Activated B cell treated with CpG ODN at 0.5 μM for 24 hours (primary cell): ENCODE measurements at places on chromosomes 3 and 15. TPM values are rescaled to one million over a fixed set of nuclear protein-coding genes. Genes with fewer than 3 reads are reported as not detected.

- no peaks in the 10 kb centered on the region for H3K36me3 ChIP-seq
- H3K4me3 ChIP-seq = no peak overlapping the region
- H3K27ac ChIP-seq = peak overlapping the region; percentile 46
- H3K4me1 ChIP-seq = peaks cover 19% of the 10 kb centered on the region
- H3K27me3 ChIP-seq = peaks cover 6% of the 10 kb centered on the region
Observed at GRCh38 chr3:13890377-13891016, 10.6 kb upstream of the WNT7A start.

- peaks cover 12% of the 10 kb centered on the region for H3K27me3 ChIP-seq
- DNase-seq = no peak
- no peak overlapping the region for H3K27ac ChIP-seq
- H3K36me3 ChIP-seq = no peaks in the 10 kb centered on the region
- H3K4me1 ChIP-seq = no peaks in the 10 kb centered on the region
- H3K4me3 ChIP-seq = no peak overlapping the region
Observed at GRCh38 chr3:196988241-196989029, 19.8 kb upstream of the PIGZ start.

The ZNF80 gene
- total RNA-seq = 0.53 and 0.66 TPM in 2 replicates

The SUMF1 gene
- 18.4 and 20.7 TPM in 2 replicates for total RNA-seq

The TMIE gene
- total RNA-seq = 0.39 and 0.44 TPM in 2 replicates

DNA sequence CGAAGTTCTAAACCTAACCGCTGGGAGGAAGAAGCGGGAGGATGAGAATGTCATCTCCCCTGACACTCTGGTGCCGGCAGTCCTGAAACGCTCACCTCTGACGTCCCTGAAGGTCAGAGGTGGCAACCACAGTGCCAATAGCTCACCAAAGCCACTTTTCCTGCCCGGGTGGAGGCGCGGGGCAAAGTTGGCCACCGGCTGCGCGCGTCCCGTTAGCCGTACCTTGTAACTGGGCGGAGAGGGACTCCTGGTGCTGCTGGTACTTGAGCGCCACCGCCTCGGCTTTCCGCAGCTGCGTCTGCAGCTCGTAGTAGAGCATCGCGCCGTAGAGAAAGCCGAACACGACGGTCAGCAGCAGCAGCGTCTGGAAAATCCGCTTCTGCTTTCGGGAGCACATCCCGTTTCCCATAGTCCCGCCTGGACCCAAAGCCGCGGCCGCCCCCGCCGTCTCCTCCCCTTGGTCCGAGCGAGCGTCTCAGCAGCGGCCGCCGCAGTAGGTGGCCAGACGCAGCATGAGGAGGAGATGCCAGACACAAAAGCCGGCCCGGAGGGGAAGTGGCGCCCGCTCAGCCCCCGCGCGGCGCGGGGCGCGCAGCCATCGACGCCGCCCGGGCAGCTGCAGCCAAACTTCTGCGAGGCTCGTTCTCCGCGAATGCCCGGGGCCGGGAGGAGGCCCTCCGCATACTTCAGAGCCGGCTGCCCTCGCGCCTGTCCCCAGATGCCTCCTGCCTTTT is 680 bp downstream of the GOLIM4 start:
- H3K4me3 ChIP-seq = peak overlapping the region; percentile 85
- peaks cover 8% of the 10 kb centered on the region for H3K36me3 ChIP-seq
- H3K27ac ChIP-seq = peak overlapping the region; percentile 83
- peaks cover 25% of the 10 kb centered on the region for H3K4me1 ChIP-seq
- H3K27me3 ChIP-seq = peaks cover 2% of the 10 kb centered on the region

The KLHDC8B gene
- 1.1 and 1.2 TPM in 2 replicates for total RNA-seq

- H3K4me1 ChIP-seq = peaks cover 31% of the 10 kb centered on the region
- no peak overlapping the region for H3K4me3 ChIP-seq
- no peaks in the 10 kb centered on the region for H3K27me3 ChIP-seq
Observed at GRCh38 chr3:50632450-50632849, 15.5 kb downstream of the MAPKAPK3 start.

DNA sequence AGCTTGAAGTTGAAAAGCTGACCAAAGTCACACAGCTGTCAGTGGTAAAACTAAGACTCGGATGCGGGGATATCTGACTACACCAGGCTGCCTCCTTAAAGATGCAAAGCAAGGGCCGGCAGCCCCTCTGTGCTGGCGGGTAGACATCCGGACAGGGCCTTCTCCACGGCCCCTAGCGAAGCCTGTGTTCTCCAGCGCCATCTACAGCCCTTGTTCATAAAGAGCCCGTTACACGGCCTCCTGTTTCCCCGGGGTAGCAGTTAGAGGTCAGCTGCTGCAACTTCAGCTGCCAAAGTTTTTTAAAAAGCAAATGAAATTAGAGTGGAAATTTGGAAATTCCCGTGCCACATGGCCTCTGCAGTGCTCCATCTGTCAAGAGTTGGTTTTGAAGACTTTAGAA is 383.0 kb downstream of the TBL1XR1 start:
- no peak overlapping the region for H3K27ac ChIP-seq
- H3K4me1 ChIP-seq = no peaks in the 10 kb centered on the region
- no peak overlapping the region for H3K4me3 ChIP-seq
- H3K36me3 ChIP-seq = no peaks in the 10 kb centered on the region
- no peak for DNase-seq
- H3K27me3 ChIP-seq = peaks cover 2% of the 10 kb centered on the region

DNA sequence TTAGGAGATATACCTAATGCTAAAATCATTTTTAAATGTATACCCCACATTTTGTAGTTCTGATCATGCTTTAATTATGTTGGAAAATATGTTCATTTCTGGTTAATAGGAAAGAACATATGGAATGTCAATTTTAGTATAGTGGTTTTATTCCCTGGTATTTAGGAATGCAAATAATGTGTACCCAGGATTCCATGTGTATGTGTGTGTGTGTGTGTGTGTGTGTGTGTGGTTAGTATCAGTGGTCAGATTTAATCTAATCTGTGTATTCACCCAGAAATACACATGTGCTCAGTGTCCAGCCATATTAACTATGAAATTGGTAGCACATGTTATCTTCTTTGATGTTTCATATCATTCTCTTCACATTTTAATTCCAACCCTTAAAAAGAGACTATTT is 233.5 kb upstream of the DCBLD2 start:
- no peak for DNase-seq
- no peaks in the 10 kb centered on the region for H3K36me3 ChIP-seq
- no peak overlapping the region for H3K27ac ChIP-seq
- H3K4me3 ChIP-seq = no peak overlapping the region

DNA sequence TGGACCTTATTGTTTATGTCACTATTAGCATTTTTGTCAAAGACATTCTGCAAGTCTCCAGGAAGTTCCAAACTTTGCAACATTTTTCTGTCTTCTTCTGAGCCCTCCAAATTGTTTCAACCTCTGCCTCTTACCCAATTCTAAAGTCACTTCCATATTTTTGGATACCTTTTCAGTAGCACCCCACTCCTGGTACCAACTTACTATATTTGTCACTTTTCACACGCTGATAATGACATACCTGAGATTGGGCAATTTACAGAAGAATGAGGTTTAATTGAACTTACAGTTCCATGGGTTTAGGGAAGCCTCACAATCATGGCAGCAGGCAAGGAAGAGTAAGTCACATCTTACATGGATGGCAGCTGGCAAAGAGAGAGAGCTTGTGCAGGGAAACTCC is 1206.5 kb upstream of the EPHA6 start:
- H3K27me3 ChIP-seq = no peaks in the 10 kb centered on the region
- no peak overlapping the region for H3K4me3 ChIP-seq
- H3K27ac ChIP-seq = no peak overlapping the region

The RGMA gene
- not detected in 2 replicates for total RNA-seq

The NGLY1 gene
- total RNA-seq = 104 and 127 TPM in 2 replicates

DNA sequence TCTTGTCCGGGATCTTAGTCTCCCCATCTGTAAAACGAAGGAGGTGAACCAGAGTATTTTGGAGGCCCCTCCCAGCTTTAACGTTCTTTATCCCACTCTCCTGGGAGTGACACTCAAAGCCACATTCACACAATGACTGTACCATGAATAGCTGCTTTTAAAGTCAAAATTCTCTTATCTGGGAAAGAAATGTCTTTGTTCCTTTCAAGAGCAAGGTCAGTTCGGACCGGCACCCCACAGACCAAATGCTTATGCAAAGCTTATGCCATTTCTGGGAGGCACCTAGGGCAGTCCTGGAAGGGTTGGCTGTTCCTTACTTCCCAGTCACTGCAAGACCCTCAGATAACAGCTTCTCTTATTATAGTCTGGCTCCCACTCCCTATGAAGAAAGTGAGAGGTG is 53.5 kb upstream of the WNT5A start:
- DNase-seq = no peak
- H3K27ac ChIP-seq = no peak overlapping the region
- H3K36me3 ChIP-seq = no peaks in the 10 kb centered on the region
- H3K4me3 ChIP-seq = no peak overlapping the region
- H3K4me1 ChIP-seq = no peaks in the 10 kb centered on the region

GRCh38 chr15:59685737-59686297 is 3.3 kb downstream of the BNIP2 start:
- no peaks in the 10 kb centered on the region for H3K27me3 ChIP-seq
- DNase-seq = no peak
- peaks cover 49% of the 10 kb centered on the region for H3K36me3 ChIP-seq
- peak overlapping the region; percentile 96 for H3K27ac ChIP-seq
- H3K4me1 ChIP-seq = peaks cover 54% of the 10 kb centered on the region

The MYRIP gene
- 0.07 and 0.20 TPM in 2 replicates for total RNA-seq

GRCh38 chr15:62046078-62046743 is 14.0 kb downstream of the VPS13C start:
- H3K4me1 ChIP-seq = peaks cover 46% of the 10 kb centered on the region
- H3K4me3 ChIP-seq = peak overlapping the region; percentile 64
- no peaks in the 10 kb centered on the region for H3K27me3 ChIP-seq
- H3K36me3 ChIP-seq = peaks cover 15% of the 10 kb centered on the region
- peak overlapping the region; percentile 38 for H3K27ac ChIP-seq
- no peak for DNase-seq

DNA sequence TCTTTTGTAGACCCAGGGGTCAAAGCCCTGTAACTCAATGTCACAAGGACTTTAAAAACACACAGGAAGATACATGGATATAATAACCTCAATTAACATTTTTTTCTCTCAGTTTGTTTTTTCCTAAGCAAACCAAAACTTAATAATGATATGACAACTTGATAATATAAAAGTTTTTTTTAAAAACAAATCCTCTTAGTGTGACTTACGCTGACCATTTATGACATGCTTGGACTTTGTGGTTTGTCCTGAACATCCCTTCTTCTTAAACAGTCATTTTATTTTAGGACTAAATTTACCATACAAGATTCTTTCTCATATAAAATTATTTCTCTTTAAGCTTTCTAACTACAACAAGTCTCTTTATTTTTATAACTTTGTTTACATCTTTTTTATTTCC is 25.4 kb upstream of the FAM3D start:
- DNase-seq = no peak
- H3K4me3 ChIP-seq = no peak overlapping the region
- no peak overlapping the region for H3K27ac ChIP-seq
- no peaks in the 10 kb centered on the region for H3K4me1 ChIP-seq

DNA sequence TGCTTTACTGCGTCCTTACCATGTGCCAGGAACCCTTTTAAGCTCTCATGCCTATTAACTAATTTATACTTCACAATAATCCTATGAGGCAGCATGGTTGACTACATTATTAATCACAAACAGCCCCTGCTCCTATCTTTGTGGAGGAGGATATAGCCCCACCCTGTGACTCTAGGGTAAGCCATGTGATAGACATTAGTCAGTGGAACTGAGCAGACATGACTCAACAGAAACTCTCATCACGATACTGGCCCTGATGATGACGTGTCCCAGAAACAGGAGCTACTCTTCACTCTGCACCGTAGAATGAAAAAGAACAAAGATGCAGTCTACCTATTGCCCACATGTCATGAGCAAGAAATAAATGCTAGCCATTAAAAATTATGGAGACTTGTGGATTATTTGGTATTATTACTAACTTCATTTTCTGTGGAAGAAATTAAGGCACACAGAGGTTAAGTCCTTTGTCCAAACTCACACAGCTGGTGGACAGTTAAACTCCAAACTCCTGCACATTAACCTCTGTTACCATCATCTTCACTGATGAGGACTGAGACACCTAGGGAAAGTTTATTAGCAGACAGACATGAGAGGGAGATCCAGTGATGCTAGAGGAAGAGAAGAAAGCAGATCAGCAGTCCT is 51.2 kb downstream of the CFAP20DC start:
- H3K27ac ChIP-seq = no peak overlapping the region
- no peaks in the 10 kb centered on the region for H3K36me3 ChIP-seq
- no peaks in the 10 kb centered on the region for H3K27me3 ChIP-seq
- H3K4me1 ChIP-seq = peaks cover 7% of the 10 kb centered on the region
- no peak overlapping the region for H3K4me3 ChIP-seq

The CCR1 gene
- 0.73 and 0.82 TPM in 2 replicates for total RNA-seq

DNA sequence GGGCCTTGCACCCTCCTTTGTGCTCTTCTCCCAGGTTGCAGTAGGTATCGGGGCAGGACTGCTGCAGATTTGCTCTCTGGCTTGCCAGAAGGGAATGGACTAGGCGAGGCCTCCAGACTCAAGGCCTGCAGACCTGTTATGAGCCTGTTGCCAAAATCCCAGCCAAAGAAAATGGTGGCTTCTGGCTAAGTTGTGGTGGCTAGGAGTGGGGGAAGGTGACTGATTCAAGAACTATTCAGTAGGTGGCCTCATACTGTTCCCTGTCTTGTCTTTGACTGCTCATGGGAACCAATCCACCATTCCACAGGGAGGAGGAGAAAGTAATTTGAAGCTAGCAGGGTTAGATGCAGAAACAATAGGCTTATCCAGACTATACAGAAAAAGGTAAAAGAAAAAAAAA is 380.4 kb upstream of the PROK2 start:
- peak overlapping the region; percentile 8 for H3K4me3 ChIP-seq
- no peaks in the 10 kb centered on the region for H3K36me3 ChIP-seq
- no peak for DNase-seq
- H3K27me3 ChIP-seq = peaks cover 2% of the 10 kb centered on the region
- H3K4me1 ChIP-seq = peaks cover 52% of the 10 kb centered on the region
- peak overlapping the region; percentile 35 for H3K27ac ChIP-seq

- H3K4me3 ChIP-seq = no peak overlapping the region
- H3K4me1 ChIP-seq = peaks cover 40% of the 10 kb centered on the region
- no peaks in the 10 kb centered on the region for H3K27me3 ChIP-seq
- no peak for DNase-seq
- H3K27ac ChIP-seq = no peak overlapping the region
Observed at GRCh38 chr3:45895686-45896468, 9.5 kb downstream of the CCR9 start.

DNA sequence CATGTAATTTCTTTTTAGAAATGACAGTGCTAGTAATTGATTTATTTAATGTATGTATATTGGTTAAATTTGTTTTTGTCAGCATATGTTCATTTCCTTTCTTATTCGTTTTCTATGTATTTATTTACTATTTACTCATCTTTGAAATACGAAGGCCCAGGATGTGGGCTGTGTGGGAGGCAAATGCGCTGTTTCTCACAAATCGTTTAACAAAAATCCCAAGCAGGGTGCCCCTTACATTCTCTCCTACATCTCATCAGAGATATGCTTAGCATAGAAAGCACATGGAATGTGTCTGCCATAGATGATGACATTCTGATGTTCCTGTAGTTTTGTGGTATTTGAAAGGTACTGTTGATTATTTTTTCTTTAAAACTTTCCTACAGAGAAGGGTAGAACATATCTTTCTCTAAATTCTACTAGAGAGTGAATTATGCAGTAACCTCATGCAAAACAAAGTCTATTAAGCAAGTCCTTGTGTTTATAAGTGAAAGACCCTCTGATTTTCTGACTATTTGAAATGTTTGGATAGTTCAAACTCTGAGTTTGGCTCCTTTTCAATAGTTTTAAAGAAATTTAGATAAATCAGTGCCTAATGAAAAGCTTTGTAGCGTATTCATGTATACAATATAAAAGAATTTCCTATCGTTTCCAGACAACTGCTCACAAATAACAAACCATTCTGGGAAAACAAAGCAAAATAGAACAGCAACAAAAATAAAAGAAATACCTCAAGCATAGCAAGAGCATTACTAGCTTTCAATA is 111.1 kb upstream of the VGLL3 start:
- no peaks in the 10 kb centered on the region for H3K36me3 ChIP-seq
- no peaks in the 10 kb centered on the region for H3K27me3 ChIP-seq
- H3K4me3 ChIP-seq = no peak overlapping the region
- DNase-seq = no peak
- no peaks in the 10 kb centered on the region for H3K4me1 ChIP-seq
- H3K27ac ChIP-seq = no peak overlapping the region

The DNASE1L3 gene
- 7.2 and 8.1 TPM in 2 replicates for total RNA-seq
